ENCODE measurements at places on chromosomes 5 and 9. TPM values are rescaled to one million over a fixed set of nuclear protein-coding genes. Genes with fewer than 3 reads are reported as not detected.

DNA sequence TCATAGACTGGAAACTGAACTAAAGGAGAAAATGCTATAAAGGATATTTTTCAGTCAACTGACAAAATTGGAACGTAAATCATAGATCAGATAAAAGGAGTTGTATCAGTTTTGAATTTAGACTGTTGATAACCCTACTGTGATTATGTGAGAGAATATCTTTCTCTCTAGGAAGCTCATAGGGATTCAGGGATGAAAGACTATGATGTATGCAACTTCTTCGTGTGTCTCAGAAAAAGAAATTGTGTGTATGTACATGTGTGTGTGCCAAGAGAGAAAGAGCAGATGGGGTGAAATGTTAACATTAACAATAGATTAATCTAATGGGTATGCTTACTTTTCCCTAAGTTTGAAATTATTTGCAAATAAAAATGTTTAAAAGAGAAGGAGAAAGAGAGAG is 30.7 kb upstream of the C5orf58 start:
- no peaks in the 10 kb centered on the region for H3K36me3 ChIP-seq
- H3K4me3 ChIP-seq: no peak overlapping the region
- no peak overlapping the region for H3K27ac ChIP-seq
- DNase-seq: no peak
- H3K4me1 ChIP-seq: no peaks in the 10 kb centered on the region

DNA sequence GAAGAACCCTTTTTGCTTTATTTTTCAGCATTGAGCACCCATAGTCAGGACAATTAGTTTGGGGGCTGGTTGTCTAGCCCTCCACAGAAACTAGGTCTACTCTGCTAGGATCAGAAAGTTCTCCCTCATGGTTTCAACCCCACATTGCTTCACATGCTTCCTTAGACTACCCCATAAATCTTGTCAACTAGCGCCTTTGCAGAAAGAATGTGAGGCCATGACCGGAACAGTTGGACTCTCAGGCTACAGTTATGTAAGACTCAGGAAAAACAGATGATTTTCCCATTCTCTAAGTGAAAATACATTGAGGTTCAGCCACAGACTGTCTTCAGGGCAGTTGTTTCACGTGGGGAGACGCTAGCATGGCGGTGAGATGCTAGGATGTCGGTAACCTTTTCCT is 255.6 kb downstream of the NR3C1 start:
- no peak overlapping the region for H3K4me3 ChIP-seq
- H3K27ac ChIP-seq: peak overlapping the region; percentile 11
- H3K27me3 ChIP-seq: no peaks in the 10 kb centered on the region
- H3K4me1 ChIP-seq: no peaks in the 10 kb centered on the region
- H3K36me3 ChIP-seq: peaks cover 40% of the 10 kb centered on the region

- DNase-seq: no peak
- no peak overlapping the region for H3K27ac ChIP-seq
- H3K36me3 ChIP-seq: no peaks in the 10 kb centered on the region
- H3K4me1 ChIP-seq: no peaks in the 10 kb centered on the region
- no peak overlapping the region for H3K4me3 ChIP-seq
- H3K27me3 ChIP-seq: no peaks in the 10 kb centered on the region
Observed at GRCh38 chr5:8314965-8315364, 446.0 kb downstream of the MTRR start.

DNA sequence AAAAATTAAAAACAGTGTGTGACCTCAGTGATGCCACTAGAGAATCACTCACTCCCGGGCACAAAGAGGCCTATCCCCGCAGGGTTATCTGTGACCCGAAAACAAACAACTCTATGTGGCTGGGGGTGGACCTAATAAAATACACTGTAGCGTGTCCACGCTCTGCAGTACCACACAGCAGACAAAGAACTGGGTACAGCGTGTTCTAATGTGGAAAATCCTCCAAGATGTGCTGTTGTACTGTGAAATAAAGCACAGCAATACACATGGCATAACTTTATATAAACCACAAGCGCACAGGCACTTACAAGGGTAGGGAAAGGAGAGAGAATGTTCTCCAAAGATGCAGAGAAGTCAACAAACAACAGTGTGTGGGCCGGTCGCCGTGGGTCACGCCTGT is 8.1 kb upstream of the SLC34A1 start:
- H3K4me1 ChIP-seq: peaks cover 33% of the 10 kb centered on the region
- no peak overlapping the region for H3K27ac ChIP-seq
- no peak for DNase-seq
- peaks cover 27% of the 10 kb centered on the region for H3K36me3 ChIP-seq

DNA sequence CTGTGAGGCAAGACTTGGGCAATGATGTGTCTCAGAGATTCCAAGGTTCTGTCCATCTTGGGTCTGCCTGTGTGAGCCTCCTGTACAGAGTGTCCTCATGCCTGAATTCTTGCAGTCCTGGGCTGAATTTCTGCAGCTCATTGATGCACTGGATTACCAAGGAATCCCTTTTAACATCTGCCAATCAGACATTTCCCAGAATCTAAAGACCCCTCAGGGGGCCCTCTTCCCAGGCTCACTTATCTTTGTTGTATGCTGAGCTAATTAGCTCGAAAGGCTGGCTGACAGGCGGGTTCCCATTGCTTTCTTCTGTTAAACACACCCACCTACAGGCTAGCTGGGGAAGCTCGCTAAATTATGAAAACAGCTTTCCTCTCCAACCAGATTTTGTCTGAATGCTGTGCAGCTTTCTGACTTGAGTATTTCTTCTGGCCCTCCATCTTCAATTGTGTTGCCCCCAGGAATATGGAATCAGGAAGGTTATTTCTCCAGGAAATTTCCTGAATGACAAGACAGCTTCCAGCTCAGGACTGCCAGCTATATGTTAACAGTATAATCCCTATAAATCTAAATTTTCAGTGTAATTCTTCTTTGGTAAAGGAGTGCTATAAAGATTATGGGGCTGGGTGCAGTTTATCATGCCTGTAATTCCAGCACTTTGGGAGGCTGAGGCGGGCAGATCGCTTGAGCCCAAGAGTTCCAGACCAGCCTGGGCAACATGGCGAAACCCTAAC is at the start of gene LIX1:
TSS of gene LIX1 (minus strand) at position 91 of the 734 bp plus-strand sequence. CDS start at position 56, 35 bp downstream.
- no peaks in the 10 kb centered on the region for H3K4me1 ChIP-seq
- H3K36me3 ChIP-seq: no peaks in the 10 kb centered on the region
- H3K27ac ChIP-seq: no peak within 1 kb of the TSS
- DNase-seq: no peak
- H3K4me3 ChIP-seq: no peak within 1 kb of the TSS

- DNase-seq: no peak
- no peak overlapping the region for H3K4me3 ChIP-seq
- H3K27ac ChIP-seq: no peak overlapping the region
- peaks cover 56% of the 10 kb centered on the region for H3K36me3 ChIP-seq
- no peaks in the 10 kb centered on the region for H3K27me3 ChIP-seq
Observed at GRCh38 chr9:89410022-89410421, 87.9 kb downstream of the SEMA4D start.

DNA sequence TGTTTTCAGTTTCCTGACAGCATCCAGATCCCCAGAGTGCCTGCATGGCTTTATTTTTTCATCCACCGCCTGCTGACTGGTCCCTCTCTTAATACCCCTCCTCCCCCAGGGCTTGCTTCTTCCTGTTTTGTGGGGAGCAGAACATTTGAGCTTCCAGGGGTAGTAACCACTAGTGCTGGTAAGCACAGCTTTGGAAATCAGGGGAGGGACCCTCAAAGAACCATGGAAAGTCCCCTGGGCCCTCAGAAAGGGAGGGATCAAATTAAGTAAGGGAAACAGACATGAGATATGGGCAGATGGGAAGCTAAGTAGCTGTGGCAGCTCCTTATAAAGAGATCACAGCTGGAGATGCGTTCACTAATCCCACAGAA is 26.8 kb downstream of the GRIA1 start:
- no peaks in the 10 kb centered on the region for H3K36me3 ChIP-seq
- H3K27me3 ChIP-seq: no peaks in the 10 kb centered on the region
- H3K4me3 ChIP-seq: no peak overlapping the region

- H3K27me3 ChIP-seq: no peaks in the 10 kb centered on the region
- peak; percentile 45 for DNase-seq
- no peaks in the 10 kb centered on the region for H3K36me3 ChIP-seq
- H3K27ac ChIP-seq: no peak overlapping the region
Observed at GRCh38 chr5:2136728-2137333, 254.1 kb upstream of the IRX4 start.

GRCh38 chr5:138972230-138972629 is 97.1 kb upstream of the LRRTM2 start:
- H3K27me3 ChIP-seq: no peaks in the 10 kb centered on the region
- H3K4me1 ChIP-seq: peaks cover 20% of the 10 kb centered on the region
- no peak overlapping the region for H3K4me3 ChIP-seq
- H3K27ac ChIP-seq: no peak overlapping the region
- DNase-seq: no peak

- H3K27ac ChIP-seq: no peak overlapping the region
- no peak overlapping the region for H3K4me3 ChIP-seq
- DNase-seq: no peak
- H3K4me1 ChIP-seq: no peaks in the 10 kb centered on the region
Observed at GRCh38 chr9:106529616-106530015, 333.4 kb upstream of the ZNF462 start.

DNA sequence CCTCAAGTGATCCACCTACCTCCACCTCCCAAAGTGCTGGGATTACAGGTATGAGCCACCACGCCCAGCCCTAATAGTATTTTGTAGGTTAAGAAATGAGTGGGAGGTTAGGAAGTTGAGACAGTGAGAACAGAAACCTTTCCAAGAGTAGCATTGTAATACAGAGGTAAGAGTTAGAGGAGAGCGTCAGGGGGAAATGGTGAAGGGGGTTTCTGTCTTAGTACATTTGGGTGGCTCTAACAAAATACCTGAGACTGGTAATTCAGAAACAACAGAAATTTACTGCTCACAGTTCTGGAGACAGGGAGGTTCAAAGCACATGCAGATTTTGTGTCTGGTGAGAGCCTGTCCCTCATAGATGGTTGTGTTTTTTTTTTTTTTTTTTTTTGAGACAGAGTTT is 18.8 kb downstream of the SMIM3 start:
- no peaks in the 10 kb centered on the region for H3K27me3 ChIP-seq
- peaks cover 11% of the 10 kb centered on the region for H3K36me3 ChIP-seq
- H3K4me3 ChIP-seq: no peak overlapping the region
- H3K27ac ChIP-seq: no peak overlapping the region

SNAPC4 gene
- 9.9 TPM for total RNA-seq

ALDH1A1 gene
- 71.9 TPM for total RNA-seq

WNT8A gene
- total RNA-seq: not detected

PCDHGB2 gene
- 3.7 TPM for total RNA-seq

CAMK2A gene
- not detected for total RNA-seq

IQGAP2 gene
- 53.9 TPM for total RNA-seq
